Muscle of arm (tissue), 14 donors: ENCODE measurements at places on chromosomes 5 and 9.

DNA sequence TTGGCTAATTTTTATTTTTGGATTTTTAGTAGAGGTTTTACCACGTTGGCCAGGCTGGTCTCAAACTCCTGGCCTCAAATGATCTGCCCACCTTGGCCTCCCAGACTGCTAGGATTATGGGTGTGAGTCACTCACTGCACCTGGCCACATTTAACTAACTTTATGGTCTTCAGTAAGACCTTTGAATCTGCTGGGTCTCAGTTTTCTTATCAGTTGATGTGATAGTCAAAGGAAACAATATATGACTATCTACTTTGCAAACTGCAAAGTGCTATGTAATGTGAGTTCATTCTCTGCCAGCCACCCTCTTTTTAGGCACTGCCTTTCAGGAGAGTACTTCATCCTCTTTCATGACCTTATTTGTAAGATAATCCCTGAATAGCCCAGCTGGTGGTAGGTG is 474.7 kb downstream of the PDE4D start:
- no peak for DNase-seq

DNA sequence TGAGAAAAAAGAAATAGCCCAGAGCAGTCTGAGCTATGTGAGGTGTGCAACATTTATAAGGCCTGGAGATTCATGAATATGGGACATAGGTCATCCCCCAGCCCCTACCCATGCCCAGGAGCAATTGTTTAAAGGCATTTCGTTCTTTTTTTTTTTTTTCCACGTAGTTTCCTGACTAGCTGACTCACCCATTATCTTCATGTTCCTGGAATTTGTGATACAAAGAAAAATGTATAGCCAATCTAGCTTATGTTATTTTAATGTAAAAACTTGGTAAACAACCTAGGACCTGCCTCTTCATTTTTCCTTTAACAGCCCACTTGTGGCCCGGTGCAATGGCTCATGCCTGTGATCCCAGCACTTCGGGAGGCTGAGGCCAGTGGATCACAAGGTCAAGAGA is 81.3 kb downstream of the OSTF1 start:
- no peak for DNase-seq

DNA sequence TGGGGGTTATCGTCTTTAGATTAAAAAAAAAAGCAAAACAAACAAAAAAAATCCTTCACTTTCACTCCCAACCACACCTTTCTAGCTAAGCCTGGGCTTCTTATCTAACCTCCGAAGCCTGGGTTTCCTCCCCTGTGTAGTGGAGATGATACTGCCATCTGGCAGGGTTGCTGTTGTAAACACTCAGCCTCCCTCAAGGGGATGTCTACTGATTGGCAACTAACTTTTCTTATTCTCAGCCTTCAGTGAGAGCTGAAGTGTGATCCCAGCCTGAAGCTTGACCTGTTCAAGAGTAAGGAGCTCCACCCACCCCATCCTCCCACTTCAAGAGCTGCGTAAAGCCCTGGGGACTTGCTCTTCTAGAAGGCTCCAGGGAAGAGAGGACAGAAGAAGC is 21.5 kb upstream of the WWC1 start:
- no peak for DNase-seq

DNA sequence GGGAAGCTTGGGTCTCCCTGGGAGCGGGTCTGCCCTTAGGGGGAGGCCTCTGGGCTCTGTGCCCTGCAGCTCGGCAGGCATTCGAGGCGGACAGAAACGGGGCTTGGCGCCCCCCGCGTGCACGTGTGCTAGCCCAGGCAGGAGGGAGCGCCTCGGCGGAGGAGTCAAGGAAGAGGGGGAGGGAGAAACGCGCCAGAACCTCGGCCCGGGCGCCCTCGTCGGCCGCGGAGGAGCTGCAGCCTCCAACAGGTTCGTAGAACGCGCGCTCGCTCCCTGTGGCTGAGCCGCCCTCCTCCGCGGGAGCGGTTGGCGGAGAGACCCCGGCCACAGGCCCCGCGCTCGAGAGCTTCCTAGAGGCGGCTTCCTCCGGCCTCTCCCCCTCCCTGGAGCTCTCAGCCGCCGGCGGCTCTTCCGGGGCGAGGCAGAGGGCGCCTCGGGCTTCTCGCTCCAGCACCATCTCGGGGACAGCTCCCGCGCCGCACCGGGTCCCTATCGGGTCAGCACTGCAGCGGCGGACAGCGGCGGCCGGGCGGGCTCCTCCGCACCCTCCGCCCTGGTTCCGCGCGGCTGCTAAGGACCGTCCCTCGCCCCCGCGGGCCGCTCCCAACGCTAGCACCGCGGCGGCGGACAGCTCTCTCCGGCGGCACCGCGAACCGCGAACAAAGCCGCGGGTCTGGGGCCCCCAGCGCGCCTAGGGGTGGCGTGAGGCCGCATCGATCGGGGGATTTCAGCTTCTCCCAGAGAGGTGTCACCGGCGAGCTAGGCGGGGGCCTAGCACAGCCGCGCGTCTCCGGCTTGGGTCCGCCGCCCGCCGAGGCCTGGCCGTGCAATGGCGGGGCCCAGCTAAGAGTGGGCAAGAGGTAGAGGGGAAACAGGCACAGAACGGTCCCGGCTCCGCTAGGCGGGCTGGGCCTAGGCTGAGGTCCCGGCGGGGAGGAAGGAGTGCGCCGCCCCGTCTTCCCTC is 74.6 kb upstream of the CPLX2 start:
- peak; percentile 86 for DNase-seq

- no peak for DNase-seq
Measured at GRCh38 chr9:110752766-110753165, 84.2 kb downstream of the MUSK start.

GRCh38 chr5:150022681-150023080 is 22.1 kb downstream of the HMGXB3 start:
- no peak for DNase-seq

DNA sequence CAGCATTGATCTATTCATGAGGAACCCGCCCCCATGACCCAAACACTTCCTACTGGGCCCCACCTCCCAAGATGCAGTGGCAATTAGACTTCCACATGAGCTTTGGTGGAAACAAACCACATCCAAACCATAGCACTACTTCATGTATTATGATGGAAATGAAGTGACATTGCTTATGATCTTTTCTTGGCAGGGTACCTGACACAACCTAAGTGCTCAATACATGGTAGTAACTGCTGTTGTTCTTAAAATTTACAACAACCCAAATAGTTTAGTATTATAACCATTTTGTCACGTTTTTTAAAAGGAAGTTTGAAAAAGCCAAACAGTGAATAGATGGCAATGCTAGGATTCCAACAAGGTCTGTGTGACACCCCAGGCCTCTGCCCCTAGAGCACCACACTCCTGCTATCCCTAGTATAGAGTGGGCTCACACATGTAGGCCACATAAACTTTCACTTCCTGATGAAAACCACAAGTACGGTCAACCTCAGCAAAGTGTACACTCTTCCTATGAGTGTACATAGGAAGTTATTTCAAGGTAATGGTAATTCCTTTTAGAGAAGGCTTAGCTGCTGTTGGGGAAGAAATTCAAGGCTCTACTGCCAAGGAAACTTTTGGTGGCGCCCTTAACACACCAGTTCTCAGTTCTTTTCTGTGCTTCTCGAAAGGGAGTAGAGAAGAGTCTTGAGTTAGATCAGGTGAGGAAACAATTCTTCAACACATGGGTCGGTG is 97.6 kb downstream of the ARSB start:
- no peak for DNase-seq

DNA sequence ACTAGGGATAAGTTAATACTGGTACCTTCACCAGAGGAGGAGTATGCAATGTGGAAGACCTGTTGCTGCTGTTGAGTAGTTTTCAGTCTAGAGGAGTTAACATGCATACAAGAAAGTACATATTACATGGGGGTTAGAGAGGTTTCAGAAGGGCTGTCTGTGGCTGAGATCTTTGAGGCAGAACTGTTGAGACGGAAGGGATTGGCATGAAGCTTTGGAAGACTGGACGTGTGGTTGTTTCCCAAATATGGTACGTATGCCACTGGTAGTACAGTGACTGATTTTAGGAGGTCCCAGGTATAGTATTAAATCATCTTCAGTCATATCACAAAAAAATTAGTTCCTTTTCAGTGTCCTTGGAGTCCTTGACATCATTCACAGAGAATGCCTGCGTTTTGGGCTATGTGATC is 17.6 kb downstream of the TNFAIP8 start:
- DNase-seq, result no peak

DNA sequence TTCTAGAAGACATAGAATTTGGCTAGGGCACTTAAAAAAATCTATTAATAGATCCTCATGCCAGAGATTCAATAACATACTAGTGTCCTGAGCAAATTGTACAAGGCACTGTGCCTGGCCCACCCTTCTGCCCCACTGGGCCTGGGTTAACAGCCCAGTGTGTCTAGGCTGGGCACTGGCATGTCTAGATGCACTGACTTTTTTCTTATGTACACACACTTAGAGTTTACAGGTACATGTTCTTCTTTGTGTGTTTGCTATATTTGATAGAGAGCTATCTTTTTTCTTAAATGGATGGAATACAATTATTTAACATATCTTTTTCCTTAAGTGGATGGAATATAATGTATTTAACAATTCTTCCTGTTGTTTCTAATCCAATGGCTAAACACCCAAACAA is 241.5 kb downstream of the AUH start:
- no peak for DNase-seq

GRCh38 chr5:154390746-154391359 is 54.9 kb upstream of the SAP30L start:
- DNase-seq, result no peak

- DNase-seq, result no peak
Measured at GRCh38 chr5:8020861-8021514, 152.0 kb downstream of the MTRR start.

- DNase-seq, result no peak
Measured at GRCh38 chr5:127506616-127507015, 10.8 kb upstream of the PRRC1 start.

- DNase-seq, result no peak
Measured at GRCh38 chr9:8778356-8778755, 978.8 kb upstream of the DMAC1 start.

DNA sequence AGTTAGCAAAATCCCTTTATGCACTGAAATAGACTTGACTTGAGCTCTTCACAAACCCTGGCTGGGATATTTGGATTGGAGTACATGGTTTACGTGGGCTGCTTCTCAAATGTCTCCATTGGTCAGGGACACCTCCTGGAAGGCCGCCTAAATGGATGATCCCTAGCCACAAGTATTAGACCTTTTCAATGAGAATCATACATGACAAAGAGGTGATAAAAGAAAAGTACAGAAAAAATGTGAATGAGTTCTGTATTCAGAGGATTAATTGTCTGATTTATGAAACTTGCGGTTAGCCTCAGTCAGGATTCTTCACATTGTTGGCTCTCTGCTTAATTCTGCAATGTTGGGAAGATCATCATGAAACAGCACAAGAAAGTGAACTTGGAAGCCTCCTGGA is 752.8 kb upstream of the ADAMTS16 start:
- DNase-seq, result no peak

DNA sequence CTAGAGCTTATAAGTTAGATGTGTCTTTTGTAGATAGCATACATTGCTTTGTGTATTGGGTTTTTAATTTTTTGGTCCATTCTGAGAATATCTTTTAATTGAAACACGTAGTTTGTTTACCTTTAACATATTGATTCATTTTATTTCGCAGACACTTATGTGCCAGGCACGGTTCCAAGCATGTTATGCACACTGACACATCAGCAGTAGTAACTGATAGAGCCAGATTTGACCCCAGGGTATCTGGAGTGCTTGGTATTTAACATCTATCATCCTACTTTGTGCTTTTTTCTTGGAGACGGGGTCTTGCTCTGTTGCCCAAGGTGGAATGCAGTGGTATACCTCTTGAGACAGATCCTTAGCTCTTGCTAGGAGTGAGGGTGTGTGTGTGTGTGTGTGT is 71.9 kb downstream of the USP20 start:
- DNase-seq, result no peak

GRCh38 chr9:131404987-131405386 is 11.1 kb downstream of the PRRC2B start:
- DNase-seq, result no peak

DNA sequence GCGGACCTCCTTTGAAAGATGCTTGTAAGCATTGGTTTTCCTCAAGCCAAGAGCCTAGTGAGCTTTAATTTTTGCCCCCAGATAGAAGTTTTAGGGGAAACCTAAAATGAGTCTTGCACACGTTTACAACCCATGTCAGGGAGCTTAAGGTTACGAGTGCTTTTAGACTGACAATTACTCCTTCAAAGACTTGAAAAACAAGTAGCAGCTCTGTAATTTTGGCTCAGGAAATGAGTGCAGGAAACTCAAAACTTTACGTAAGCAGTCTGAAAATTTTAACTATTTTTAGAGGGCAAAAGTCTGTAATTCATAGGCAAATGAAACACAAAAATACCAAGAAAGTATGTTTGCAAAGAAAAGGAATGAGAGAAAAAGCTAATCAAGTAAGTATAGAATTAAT is 36.8 kb downstream of the UBE2QL1 start:
- no peak for DNase-seq

DNA sequence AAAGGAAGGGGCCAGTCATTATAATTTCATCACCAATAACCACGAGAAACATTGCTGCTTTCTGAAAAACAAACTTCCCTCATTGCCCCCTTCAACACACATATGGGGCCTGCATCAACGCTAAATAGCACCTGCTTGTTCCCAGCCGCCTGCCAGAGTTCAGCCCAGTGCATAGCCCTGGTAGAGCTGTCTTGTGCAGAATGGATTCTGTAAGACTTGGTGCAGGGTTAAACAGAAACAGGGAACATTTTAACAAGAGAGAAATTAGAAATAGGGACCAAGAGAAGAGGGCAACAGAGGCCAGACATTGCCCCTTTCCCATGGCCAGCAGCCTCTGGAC is 56.7 kb downstream of the UBE2QL1 start:
- no peak for DNase-seq

GRCh38 chr5:124193371-124193789 is 553.1 kb downstream of the ZNF608 start:
- DNase-seq, result no peak

- peak; percentile 58 for DNase-seq
Measured at GRCh38 chr9:74496819-74497747, at the start of gene RORB. Gene RORB (plus strand): TSS chr9:74497335. CDS start chr9:74497977, 642 bp downstream.

- no peak for DNase-seq
Measured at GRCh38 chr5:143154510-143155370, 248.7 kb downstream of the NR3C1 start.

- DNase-seq, result no peak
Measured at GRCh38 chr9:108903420-108904103, 30.4 kb downstream of the ELP1 start.

DNA sequence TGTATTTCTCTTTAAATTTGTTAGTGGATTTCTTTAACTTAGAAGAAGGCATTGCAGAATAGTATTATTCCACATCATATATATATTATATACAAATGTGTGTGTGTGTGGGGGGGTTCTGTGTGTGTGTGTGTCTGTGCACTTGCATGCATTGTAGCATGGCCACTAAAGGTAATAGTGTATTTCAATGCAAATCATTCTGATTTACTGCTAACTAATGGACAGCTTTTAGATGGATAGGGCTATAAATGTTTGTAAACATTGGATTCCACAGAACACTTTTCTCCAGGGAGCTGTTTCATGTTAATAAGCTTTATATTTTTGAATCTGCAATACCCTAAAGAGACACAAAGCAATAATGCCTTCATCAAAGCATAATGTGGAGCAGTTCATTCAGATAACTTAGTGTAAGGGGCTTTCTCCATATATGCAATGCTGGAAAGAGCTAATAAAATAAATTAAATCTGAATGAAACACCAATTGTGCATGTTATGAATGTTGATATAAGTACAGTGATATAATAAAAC is 496.7 kb upstream of the CDH9 start:
- DNase-seq, result no peak
